Kidney (tissue), 22 donors: ENCODE measurements at places on chromosomes 16 and 17. TPM values are rescaled to one million over a fixed set of nuclear protein-coding genes. Genes with fewer than 3 reads are reported as not detected.

DNA sequence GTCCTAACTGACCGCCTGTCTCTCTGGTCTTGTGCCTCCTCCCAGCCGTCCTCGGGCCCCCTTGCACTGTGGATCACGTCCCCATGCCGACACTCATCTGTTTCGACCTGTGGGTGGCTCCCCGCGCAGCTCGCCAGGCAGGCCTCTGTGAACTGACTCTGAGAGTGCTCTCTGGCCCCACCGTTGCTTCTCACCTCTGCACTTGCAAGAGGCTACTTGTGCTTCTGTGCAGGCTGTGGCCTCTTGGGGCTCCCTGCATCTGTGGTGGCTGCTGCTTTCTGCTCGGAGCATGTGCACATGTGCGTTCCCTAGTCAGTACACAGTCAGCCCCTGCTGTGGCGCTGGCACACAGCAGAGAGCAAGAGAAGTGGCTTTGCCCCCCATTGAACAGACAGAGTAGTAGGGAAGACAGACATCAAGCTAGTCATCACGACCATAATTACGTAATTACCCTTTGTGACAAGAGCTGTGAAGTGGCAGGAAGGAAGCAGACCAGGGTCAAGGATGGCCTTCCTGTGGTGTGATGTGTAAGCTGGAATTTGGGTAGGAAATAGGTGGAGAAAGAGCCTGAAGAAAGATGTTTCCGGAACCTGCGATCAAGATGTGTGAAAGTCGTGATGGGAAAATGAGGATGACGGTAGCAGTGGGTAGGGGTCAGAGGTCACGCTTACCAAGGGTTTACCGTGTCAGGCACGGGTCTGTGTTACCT lies 256.0 kb upstream of the CACNG5 start:
- no peak overlapping the region for H3K4me3 ChIP-seq
- DNase-seq: no peak
- no peaks in the 10 kb centered on the region for H3K36me3 ChIP-seq
- peaks cover 52% of the 10 kb centered on the region for H3K4me1 ChIP-seq
- peak overlapping the region; percentile 66 for H3K27ac ChIP-seq

DNA sequence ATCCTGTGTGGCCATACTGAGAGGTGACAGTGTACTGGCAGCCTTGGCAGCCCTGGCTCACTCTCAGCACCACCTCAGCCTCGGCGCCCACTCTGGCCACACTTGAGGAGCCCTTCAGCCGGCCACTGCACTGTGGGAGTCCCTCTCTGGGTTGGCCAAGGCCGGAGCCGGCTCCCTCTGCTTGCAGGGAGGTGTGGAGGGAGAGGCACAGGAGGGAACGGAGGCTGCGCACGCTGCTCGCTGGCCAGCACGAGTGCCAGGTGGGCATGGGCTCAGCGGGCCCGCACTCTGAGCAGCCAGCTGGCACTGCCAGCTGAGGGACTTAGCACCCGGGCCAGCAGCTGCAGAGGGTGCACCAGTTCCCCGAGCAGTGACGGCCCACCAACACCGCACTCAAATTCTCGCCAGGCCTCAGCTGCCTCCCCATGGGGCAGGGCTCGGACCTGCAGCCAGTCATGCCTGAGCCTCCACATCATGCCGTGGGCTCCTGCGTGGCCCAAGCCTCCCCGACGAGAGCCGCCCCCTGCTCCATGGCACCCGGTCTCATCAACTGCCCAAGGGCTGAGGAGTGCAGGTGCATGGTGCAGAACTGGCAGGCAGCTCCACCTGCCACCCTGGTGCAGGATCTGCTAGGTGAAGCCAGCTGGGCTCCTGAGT lies 184.4 kb upstream of the TOX3 start:
- H3K4me1 ChIP-seq: no peaks in the 10 kb centered on the region
- H3K4me3 ChIP-seq: no peak overlapping the region
- no peak overlapping the region for H3K27ac ChIP-seq
- no peaks in the 10 kb centered on the region for H3K27me3 ChIP-seq
- H3K36me3 ChIP-seq: no peaks in the 10 kb centered on the region

- no peak overlapping the region for H3K4me3 ChIP-seq
- H3K4me1 ChIP-seq: no peaks in the 10 kb centered on the region
- no peak for DNase-seq
- H3K27me3 ChIP-seq: no peaks in the 10 kb centered on the region
- no peak overlapping the region for H3K27ac ChIP-seq
Observed at GRCh38 chr16:47876511-47876910, 279.3 kb downstream of the ABCC12 start.

DNA sequence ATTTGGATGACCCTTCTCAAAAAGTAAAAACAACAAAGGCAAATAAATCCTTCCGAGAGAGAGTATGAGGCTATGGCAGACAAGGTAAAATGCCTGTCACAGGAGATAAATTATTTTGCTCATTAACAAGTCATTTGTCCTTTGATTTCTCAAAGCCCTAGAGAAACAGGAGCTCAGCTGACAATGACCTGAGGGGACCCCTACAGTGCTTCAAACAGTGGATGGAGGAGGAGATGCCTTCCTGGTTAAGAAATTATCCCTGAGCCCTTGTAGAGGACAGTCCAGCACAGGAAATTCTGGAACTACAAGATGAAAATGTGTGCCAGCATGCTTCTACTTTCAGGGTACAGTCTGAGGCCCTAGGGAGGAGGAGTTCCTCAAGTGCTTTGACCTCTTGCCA lies 24.0 kb upstream of the RHBDL3 start:
- no peak overlapping the region for H3K4me3 ChIP-seq
- H3K27ac ChIP-seq: no peak overlapping the region
- no peaks in the 10 kb centered on the region for H3K27me3 ChIP-seq

DNA sequence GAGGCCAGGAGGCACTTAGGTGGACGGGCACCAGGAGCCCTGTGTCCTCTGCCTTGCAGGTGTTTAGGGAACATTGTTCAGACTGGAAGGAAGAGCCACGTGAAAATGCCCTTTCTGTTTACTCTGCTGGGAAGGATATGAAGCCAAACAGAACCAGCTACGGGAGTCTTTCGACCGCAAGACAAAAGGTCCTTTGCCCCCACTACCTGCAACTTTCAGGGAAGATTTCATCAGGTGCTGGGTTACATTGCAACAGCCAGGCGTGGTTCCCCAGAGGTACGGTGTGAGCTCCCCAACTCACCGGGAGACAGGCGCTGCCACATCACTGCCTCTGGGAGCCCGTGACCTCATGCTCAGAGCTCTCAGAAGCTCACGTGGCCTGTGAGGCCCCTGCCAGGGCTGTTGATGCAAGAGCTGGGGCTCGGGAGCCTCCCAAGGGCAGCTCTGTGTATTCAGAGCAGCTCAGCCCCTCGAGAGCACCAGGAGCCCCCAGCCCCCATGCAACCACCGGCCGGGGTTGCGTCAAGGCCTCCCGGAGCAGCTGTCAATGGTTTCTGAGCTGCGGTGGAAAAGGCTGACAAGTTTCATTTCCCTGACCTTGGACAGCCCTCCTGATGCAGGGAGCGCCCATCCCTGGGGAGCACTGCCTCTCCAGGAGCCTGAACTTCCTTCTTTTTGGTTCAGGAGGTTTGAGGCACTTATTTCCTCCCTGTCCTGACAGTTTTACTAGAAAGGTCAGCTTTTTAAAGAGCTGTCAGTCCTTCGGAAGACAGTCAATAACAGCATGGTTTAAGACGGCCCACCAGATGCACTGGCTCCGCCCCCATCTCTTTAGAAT lies 42.1 kb downstream of the TBC1D16 start:
- H3K36me3 ChIP-seq: no peaks in the 10 kb centered on the region
- DNase-seq: peak; percentile 83
- peaks cover 34% of the 10 kb centered on the region for H3K4me1 ChIP-seq
- no peaks in the 10 kb centered on the region for H3K27me3 ChIP-seq

DNA sequence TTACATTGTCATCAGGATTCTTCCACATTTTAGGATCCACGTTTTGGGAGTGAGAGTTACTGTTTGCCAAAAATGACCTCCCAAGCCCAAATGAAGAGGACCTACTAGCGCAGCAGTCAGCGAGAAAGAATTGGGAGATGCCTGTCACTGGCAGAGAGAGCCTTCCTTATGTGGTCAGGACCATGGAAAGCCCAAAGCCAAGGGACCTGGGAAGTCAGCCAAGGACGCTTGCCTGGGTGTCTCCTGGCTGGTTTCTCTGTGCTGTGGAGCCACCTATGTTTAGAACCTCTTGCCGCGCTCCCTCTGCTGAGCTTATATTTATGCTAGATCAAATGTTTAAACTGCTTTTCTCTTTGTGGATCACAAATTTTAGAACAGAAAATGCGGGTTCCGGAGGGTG lies 24.9 kb upstream of the RHBDL3 start:
- H3K4me3 ChIP-seq: no peak overlapping the region
- H3K27me3 ChIP-seq: no peaks in the 10 kb centered on the region
- H3K27ac ChIP-seq: no peak overlapping the region
- no peaks in the 10 kb centered on the region for H3K36me3 ChIP-seq
- peak; percentile 66 for DNase-seq

Gene ARMC5
- 9.6 TPM for total RNA-seq

Gene KCNJ12
- 3.1 TPM for total RNA-seq

Gene ACSM2B
- total RNA-seq: 48.2 TPM

Gene HLF
- total RNA-seq: 38.4 TPM

Gene RPA1
- 89.0 TPM for total RNA-seq
